ENCODE measurements at places on chromosomes 12 and 14. TPM values are rescaled to one million over a fixed set of nuclear protein-coding genes. Genes with fewer than 3 reads are reported as not detected.

GRCh38 chr14:103284574-103285467 is 49.2 kb upstream of the EIF5 start:
- no peak for DNase-seq

DNA sequence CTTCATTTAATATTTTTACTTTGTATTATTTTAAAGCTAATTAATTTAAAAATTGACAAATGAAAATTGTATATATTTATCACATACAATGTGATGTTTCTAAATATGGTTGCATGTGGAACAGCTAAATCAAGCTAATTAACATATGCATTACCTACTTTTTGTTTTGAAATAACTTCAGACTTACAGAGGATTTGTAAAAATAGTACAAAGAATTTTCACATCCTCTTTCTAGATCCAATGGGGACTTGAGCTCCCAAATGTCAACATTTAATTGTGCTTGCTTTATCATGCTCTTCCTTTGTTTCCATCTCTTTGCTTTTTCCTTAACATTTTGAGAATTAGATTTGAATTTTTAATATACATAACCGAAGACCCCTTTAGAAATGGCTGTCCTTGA is 6.6 kb downstream of the DCD start:
- DNase-seq, result no peak

- DNase-seq, result no peak
Observed at GRCh38 chr14:65920996-65921395, 508.5 kb downstream of the FUT8 start.

- no peak for DNase-seq
Observed at GRCh38 chr12:110689281-110690126, 589 bp upstream of the HVCN1 start.

- peak; percentile 58 for DNase-seq
Observed at GRCh38 chr14:70514168-70515069, 20.4 kb downstream of the ADAM20 start.

The EXOC5 gene
- total RNA-seq, result 14.0 TPM

The SLC41A2 gene
- 1.1 TPM for total RNA-seq

DNA sequence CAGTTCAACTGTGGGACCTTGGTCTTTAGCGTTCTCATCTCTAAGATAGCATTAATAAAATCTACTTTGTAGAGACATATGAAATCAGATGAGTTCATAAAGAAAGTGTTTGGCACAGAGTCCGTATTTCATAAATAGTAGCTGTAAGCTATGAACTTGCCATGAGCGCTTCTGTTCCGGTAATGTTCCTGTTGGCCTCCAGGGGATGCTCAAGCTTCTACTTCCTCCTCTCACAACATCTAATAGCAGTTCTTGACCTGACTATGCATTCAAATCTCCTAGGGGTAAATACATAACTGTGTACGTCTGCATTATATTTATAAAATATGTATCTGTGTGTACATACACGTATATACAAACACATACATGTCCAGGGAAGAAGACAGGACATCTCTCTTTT is 288.2 kb upstream of the TMPO start:
- DNase-seq, result peak; percentile 3

- DNase-seq, result no peak
Observed at GRCh38 chr14:67428501-67429031, 16.6 kb upstream of the PLEK2 start.

DNA sequence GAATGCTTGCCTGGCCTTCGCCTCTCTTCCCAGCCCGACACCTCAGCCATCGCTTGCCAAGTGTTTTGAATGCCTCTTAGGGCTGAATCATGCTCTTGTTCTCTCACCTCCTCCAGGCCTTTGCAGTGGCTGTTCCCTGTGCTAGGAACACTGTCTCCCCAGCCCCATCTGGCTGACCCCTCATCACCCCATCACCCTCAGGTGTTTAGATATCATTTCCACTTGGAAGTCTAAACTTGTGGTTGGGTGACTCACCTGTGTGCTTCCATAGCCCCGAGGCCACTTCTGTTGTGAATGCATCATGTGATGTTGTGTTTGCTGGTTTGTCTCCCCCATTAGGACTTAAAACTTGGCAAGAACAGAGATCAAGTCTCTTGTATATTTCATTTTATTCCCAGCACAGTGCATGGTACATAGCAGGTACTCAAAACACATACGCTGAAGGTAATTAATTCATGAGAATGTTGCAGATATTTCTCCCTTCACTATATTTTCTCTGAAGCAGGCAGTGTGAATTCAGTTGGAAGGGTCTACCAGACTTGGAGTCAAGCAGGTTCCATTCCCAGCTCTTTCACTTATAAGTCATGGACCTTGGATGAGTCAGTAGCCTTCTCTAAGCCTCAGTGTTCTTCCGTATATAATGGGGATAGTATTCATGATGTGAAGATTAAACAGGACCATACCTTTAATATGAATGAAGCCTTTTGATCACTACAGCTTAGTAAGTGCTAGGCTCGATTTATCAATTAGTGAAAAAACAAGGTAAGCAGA is 67.8 kb downstream of the HRK start:
- no peak for DNase-seq

The SMIM41 gene
- under 0.01 TPM for total RNA-seq

- no peak for DNase-seq
Observed at GRCh38 chr12:63808631-63809030, 28.9 kb downstream of the RXYLT1 start.

- DNase-seq, result no peak
Observed at GRCh38 chr12:132379996-132380395, 50.6 kb upstream of the GALNT9 start.

DNA sequence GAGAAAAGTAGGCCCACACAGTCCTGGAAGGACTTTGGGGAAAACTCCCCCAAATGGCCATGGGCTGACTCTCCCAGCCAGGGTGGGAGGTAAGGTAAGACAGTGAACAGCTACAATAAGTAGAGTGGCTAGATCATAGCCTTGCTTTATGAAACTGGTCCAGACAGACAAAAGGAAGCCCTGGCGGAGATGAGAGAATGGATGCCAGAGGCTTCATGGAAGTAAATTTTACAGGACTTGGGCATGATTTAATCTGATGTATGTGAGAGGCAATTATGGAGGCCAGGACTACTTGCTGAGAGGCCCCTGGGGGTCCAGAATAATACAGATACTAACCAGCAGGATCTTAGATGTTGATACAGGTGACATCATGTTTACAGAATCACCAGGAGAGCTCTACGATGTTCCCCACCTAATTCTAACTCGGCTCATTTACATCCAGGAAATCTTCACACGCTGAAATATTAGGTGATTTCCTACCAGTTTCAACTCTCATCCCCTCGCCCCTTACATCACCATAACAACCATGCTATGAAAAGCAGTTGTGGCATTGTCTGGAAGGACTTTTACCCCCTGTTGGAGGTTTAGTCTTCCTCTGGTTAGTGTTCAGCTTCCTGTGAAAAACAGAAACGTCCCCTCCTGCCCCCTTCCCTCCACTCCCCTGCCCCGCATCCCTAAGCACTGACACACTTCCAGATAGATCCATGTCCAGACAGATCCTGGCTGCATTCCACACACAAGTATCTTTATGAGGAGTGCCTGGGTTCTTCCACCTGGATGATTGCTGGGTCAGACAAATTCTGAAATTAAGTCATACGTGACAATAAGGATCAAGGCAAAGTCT is 39.5 kb upstream of the NT5DC3 start:
- peak; percentile 71 for DNase-seq

GRCh38 chr12:1591034-1591433 is 3.3 kb downstream of the FBXL14 start:
- DNase-seq, result peak; percentile 52

Data from hematopoietic multipotent progenitor cell (in vitro differentiated cells).